Cardiac septum (tissue), 1 donor: ENCODE measurements at places on chromosomes 7 and 10. TPM values are rescaled to one million over a fixed set of nuclear protein-coding genes. Genes with fewer than 3 reads are reported as not detected.

- no peak for DNase-seq
These were observed 45.2 kb upstream of the BHLHA15 start for GRCh38 chr7:98165827-98166667.

Gene CPA2
- total RNA-seq = not detected

Gene MOGAT3
- not detected for total RNA-seq

GRCh38 chr7:26374647-26375373, 83.1 kb downstream of the SNX10 start:
- no peak for DNase-seq

DNA sequence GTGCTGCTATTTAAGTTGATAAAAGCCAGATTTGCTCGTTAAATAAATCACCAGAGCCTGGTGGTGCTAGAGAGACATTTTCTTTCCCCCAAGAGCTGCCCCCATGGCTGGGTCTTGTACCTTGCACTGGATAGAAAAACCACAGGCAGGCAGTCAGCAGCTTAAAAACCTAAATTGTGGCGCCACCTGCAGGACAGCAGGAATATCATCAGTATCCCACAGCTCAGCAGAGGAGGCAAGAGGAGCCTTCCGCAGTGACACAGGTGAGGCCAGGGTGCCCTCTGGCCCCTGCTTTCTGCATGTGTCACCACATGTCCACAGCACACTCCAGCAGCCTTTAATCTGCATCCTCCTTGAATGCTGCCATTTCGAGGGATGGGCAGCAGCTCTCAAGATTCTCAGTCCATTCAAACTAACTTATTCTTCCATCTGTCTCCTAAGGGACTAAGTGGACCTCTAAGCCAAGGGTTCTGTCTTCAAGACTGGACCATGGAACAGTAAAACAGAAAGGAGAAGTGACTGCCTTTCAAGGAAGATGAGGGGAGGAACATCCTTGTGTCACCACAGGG, 4.5 kb upstream of the PLXNA4 start:
- DNase-seq = no peak

- no peak for DNase-seq
These were observed 216.8 kb downstream of the BAMBI start for GRCh38 chr10:28894146-28894545.
